ENCODE measurements at places on chromosomes 3 and 15. TPM values are rescaled to one million over a fixed set of nuclear protein-coding genes. Genes with fewer than 3 reads are reported as not detected.

DNA sequence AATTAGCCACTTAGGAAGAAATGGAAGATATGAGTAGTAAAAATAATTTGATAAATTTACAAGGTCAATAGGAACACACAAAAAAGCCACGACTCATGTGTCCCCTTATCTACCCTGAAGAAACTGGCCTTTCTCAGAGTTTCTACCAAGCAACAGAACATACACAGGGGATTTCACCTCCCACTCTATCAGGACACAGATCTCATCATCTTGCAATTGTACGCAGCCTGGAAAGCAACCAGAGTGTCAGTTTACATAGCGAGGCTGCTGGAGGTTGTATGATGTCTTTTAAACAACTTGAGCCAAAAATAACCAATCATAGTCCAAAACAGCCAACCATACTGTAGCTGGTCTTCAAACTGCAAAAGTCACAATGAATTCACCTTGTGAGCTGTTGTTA, 19.7 kb upstream of the LMOD3 start:
- no peak for DNase-seq

GRCh38 chr15:72389231-72389630, 8.9 kb upstream of the TMEM202 start:
- DNase-seq, result peak; percentile 67

DNA sequence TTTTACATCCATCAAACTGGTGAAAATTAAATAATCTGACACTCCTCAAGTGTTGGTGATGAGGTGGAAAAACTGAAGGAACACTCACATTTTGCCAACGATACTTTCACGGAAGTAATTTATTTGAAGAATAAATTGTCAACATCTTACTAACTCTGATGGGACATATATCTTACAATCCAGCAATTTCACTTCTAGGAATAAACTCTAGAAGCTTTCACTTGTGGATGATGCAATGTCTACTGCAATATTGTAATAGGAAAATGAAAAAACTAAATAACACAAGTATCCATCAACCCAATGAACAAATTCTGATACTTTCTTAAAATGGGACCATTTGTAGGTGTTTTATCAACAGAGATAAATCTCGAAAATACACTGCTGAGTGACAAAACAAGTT, 16.2 kb upstream of the LIPC start:
- no peak for DNase-seq

DNA sequence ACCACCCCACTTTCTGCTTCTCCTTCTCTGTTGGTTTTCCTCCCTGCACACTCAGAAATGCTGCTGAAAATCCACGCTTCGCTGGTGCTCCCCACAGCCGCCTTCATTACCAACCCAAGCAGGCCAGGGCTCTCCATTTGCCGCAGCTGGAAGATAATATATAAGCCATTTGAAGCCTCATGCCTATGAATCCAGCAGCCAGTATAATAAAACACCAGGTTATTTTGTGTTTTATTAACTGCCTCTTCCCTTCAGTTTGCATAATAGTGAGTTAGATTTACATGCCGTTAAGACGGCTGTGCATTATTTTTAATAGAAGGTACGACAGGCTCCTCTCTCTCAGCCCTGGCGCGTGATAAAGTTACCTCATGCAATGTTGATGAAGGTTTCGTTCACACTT, 86.6 kb downstream of the TOP2B start:
- no peak for DNase-seq

- DNase-seq, result no peak
These were observed 164.1 kb upstream of the CCDC54 start for GRCh38 chr3:107213044-107213669.

GRCh38 chr15:70113304-70113700, 15.6 kb upstream of the TLE3 start:
- peak; percentile 36 for DNase-seq

DNA sequence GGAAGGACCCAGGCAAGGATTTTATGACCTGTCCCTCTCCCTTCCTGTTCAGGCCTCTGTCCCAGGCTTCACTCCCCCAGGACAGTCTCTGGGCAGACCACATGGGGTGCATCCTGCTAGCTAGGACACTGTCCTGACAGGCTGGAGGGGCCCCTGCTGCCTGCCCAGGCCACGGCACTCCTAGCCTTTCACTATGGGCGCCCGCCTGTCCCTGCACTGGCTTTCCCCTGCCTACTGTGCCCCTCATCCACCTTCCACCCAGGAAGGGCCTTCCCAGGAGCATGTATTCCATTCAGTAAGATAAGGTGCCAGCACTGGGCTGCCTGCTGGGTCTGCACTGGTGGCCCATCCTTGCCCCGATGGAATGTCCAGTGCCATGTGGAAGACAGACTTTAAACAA, 145.3 kb downstream of the DNAJB8 start:
- DNase-seq, result peak; percentile 10

DNA sequence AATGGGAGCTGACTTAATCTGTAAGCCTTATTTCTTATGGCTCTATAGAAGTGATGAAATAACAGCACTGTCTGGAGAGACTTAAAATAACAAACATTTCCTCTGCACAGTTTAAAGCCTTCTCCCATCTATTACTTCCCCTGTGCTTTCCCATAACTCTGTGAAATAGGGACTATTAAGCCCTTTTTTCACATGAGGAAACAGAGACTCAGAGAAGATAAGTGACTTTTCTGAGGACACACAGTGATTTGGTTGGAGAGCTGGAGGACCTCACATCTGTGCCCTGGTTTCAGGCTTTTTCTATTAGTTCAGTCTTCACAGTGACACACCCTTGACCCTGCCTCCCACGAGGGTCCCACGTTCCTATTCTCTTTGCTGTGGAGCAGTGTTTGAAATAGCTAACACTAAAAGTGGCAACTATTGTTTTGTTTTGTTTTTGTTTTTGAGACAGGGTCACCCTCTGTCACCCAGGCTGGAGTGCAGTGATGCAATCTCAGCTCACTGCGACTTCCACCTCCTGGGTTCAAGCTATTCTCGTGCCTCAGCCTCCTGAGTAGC, 82.9 kb downstream of the ST6GAL1 start:
- no peak for DNase-seq

- no peak for DNase-seq
These were observed 14.4 kb upstream of the WNT7A start for GRCh38 chr3:13894096-13894806.

- no peak for DNase-seq
These were observed 188.7 kb downstream of the THRB start for GRCh38 chr3:24305795-24306467.

DNA sequence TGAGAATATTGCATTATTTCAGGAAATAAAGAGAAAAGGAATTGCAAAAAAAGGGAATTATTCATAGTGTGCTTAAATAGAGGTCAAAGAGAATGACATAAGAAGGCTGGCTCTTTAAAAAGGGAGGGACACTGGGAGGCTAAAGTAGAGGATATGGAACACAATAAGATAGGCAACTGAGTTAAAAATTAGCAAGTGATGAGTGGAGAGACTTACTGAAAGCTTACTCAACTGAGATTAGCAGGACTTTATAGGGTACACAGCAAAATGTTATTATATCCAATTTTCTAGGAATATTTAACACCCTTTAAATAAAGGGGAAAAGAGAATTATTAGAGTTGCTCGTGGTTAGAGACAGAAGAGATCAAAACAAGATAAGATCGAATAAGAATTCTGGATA, 375.2 kb downstream of the LSAMP start:
- no peak for DNase-seq

- no peak for DNase-seq
These were observed 589.6 kb downstream of the PDCD6IP start for GRCh38 chr3:34387826-34388564.

GRCh38 chr15:53307952-53308624, 451.4 kb downstream of the WDR72 start:
- no peak for DNase-seq

Gene SACM1L
- polyA plus RNA-seq, result 17.9 TPM

Gene WDR5B
- polyA plus RNA-seq, result 1.9 TPM

Gene TRIM42
- not detected for polyA plus RNA-seq

Gene TLR9
- polyA plus RNA-seq, result not detected

Gene ATP10A
- polyA plus RNA-seq, result 2.0 TPM

Gene CHCHD4
- 14.8 TPM for polyA plus RNA-seq

Gene SAMD7
- not detected for polyA plus RNA-seq

Gene SLC27A2
- polyA plus RNA-seq, result 0.68 TPM
